Left cardiac atrium (tissue), 4 donors: ENCODE measurements at places on chromosomes 7 and 10.

GRCh38 chr10:97895084-97895483, 45.4 kb downstream of the GOLGA7B start:
- DNase-seq, result no peak

GRCh38 chr7:151212626-151213025, 2.3 kb upstream of the H2BK1 start:
- DNase-seq, result no peak

DNA sequence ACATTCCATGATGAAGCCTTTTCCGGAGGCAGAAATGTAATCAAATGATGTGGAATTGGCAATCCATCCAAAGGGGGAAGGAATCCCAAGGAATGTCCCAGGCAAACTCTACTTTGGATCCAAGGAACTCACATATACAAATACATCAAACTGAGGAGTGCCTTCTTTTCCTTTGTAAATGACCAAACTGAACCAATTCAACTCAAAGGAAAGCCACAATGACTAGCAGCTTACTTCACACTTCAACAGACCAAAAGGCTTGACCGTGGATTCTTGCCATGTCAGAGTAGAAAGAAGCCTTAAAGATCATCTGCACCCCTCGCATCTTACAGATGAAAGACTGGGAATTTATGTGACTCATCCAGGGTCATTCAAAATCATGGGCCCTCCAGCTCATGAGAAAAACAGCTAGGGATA, 79.7 kb upstream of the MACROH2A2 start:
- DNase-seq, result no peak

- DNase-seq, result no peak
Observed at GRCh38 chr7:93943816-93944540, 22.4 kb downstream of the GNG11 start.

DNA sequence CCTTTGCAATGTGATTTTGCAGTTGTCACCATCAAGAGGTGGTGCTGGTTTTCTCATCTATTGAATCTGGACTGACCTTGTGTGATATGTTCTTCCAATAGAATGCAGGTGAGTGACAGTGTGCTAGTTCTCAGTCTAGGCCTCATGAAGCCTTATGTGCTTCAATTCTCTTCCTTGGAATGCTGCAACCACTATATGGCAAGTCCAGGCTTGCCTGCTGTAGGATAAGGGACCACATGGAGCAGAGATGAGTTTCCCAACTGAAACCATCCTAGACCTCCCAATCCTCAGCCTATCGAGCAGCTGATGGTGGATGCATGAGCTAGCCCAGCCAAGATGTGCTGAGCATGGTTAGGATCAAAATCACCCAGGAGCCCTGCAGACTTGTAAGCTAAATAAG, 32.6 kb upstream of the ARHGAP21 start:
- no peak for DNase-seq

DNA sequence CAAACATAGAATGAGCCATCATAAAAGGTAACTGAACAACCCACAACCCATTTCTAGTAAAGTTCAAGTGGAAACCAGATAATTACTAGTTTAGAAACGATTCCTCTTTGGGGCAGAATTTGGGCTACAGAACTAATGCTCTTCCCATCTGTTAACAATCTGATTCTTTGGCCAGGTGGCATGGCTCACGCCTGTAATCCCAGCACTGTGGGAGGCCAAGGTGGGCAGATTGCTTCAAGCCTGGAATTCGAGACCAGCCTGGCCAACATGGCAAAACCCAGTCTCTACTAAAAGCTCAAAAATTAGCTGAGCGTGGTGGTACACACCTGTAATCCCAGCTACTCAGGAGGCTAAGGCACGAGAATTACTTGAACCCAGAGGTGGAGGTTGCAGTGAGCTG, 18.5 kb downstream of the CYP51A1 start:
- no peak for DNase-seq
